Kidney epithelial cell (primary cell): ENCODE measurements at places on chromosomes 7 and 10. TPM values are rescaled to one million over a fixed set of nuclear protein-coding genes. Genes with fewer than 3 reads are reported as not detected.

CREM gene
- 39.4 and 46.3 TPM in 2 replicates for total RNA-seq

EDRF1 gene
- 11.8 and 15.2 TPM in 2 replicates for total RNA-seq

PTPRZ1 gene
- under 0.01 and 0.04 TPM in 2 replicates for total RNA-seq

GRID2IP gene
- 0.13 TPM in 1 of 2 replicates, not detected in the other for total RNA-seq

CCDC6 gene
- total RNA-seq, result 42.7 and 42.8 TPM in 2 replicates

HOGA1 gene
- total RNA-seq, result 3.4 and 5.1 TPM in 2 replicates

DNA sequence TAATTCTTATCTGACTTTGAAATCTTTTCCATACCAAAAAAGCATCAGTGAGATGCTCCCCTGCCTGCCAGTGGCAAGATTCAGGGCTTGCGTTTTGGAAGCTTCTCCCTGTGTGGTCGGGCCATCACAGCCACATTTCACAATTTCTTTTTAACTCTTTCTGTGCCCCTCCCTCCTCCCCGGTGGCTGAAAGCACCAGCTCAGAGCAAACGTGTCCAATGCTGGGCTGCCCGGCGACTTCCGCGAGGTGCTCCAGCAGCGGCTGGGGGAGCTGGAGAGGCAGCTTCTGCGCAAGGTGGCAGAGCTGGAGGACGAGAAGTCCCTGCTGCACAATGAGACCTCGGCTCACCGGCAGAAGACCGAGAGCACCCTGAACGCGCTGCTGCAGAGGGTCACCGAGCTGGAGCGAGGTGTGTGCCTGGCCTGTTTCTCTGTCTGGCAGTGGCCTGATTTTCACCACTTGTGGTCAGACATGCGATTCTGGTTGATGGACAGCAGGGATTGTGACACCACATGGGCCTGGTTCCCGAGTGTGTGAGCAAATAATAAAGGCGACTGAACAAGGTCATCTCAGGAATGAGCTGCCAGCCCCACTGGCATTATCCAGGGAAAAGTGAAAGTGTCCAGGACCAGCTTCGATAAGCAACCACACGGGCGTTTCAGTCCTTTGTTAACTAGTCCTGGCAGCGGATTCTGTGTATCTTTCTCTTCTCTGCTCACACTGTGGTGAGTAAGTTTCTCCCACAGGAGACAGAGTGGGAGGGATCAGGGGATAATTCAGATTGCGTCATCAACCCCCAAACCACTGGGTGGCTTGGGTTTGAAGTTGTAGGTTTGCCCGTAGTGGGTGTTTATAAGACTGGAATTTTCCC is 2.6 kb downstream of the NPTX2 start:
- DNase-seq, result no peak

GRCh38 chr10:126422567-126422966 is 34.3 kb upstream of the ADAM12 start:
- DNase-seq, result no peak

GRCh38 chr10:15658069-15658702 is 61.5 kb downstream of the ITGA8 start:
- DNase-seq, result no peak

DNA sequence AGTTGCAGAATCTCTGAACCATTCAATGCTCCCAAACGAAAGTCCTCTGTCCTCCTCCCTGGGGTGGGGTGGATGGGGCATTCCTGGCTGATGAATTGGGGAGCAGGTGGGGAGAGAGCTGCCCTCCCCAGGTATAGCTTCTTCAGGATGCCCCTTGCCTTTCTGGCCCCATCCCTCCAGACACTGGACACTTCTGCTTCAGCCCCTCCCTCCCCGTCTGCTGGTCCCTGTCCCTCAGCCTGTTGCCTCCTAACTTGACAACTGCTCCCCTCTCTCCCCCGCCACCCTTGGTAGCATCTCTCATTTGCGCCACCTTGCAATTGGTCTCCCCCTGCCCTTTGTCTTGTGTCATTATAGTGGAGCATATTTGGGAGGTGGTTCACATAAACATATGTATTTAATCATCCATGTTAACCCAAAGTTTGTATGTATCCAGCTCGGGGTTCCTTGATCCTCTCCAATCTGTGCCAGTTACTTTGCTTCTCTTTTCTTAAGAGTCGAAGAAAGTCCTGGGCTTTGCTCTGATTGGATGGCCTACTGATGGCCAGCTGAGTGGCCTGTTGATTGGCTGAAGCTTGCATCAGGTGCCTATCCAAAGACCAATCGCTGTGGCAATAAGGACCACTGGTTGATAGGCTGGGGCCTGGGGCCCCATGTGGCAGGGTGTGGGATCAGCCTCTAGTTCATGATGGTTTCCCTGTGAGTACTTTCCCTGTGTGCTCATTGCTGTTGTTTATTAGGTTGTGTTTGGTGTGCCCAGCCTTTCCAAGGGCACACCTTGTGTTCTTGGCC is 4.0 kb upstream of the GCK start:
- DNase-seq, result no peak

DNA sequence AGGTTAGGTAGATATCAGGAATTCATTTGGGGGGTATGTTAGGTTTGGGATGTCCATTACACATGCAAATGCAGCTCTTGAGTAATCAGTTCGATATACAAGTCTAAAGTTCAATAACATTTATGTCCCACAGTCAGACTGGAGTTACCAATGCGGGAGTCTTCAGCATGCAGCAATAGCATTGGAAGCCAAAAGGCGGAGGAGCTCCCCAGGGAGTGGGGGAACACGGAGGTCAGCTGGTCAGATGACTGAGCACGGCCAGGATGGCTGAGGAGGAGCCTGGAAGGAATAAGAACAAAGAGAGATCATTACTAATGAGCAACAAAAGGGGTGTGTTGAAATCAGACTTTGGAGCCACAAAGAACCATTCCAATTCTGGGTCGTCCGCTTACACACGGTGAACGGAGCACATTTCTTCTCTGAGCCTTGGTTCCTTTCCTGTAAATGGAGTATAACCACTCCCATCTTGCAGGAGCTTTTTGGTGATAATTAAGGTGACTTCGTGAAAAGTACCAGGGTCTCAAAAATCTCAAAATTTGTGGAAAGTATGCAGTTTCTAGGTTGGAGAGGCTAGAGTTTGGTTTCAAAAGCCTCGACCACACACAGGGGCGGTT is 478 bp upstream of the ZNF22 start:
- no peak for DNase-seq

GRCh38 chr10:16732376-16732775 is 84.8 kb downstream of the RSU1 start:
- DNase-seq, result no peak

DNA sequence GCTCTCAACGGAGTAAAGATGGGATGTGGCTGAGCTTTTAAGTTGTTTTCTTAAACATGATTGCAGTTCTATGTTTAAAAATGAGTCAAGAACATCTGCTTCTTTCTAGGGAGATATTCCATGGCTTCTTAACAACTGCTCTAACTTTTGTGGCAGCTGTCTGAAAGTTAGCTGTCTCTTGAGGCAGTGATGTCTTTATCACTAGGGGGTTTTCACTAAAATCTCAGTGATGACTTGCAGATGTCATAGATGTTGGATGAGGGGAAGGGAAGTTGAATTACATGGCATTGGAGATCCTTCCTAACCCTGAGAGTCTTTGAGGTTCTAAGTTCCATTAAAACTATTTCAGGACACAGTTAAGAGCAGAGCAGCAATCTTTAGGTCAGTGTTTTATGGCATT is 43.5 kb downstream of the PRKG1 start:
- no peak for DNase-seq

DNA sequence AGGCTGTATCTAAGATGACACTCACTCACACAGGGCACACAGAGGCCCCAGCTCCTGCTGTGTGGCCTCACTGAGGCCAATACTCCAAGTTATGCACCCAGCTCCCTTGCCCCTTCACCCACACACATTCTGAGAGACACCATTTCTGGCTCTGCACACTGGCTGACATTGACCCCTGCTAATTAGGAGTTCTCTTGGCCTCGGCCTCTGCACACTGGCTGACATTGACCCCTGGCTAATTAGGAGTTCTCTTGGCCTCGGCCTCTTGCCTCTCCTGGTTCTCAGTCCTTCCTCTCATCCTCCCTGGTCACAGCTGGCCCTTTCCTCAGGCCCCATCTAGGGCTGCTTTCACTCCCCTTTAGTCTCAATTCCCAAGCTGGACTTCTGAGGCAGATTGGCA is 97.3 kb downstream of the GRID1 start:
- no peak for DNase-seq

DNA sequence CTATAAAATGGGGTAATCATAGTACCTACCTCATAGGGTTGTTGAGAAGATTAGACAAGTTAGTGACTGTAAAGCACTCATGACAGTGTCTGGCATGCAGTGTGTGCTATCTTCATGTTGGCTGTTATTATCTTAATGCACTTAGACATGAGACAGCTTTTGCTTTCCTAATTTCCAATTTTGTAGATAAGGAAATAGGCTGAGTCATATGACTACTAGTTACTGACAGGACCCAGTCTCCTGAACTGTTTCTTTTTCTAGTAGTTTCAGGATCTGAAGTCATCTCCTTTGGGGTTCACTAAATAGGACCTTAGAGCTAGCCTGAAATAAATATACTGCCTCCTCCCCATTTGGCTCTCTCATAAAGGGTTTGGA is 74.2 kb downstream of the SNX10 start:
- DNase-seq, result no peak

DNA sequence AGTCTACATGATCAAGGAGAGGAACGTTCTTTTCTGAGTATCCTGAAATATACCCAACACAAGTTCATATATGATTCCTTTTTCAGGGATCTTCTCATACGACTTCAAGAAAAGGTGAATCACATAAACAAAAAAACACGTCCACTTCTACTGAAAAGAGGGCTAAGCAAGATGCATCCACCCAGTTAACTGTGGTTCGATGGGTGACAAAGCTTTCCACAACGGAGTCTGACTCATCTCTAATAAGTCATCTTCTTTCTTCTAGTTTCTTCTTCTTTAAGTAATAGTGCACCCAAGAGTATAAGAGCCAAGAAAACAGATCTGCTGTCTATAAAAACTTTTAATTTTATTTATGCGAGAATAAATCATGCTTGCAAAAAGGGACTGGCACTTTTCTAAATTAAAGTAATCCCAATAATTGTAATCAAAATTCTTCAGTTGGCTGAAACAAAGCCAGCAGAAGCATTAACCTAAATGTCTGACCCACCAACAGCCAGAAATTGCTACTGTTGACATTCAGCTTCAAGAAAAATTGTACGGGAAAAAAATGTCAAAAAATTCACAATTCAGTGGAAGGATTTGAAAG is 146.9 kb upstream of the ANK3 start:
- peak; percentile 70 for DNase-seq

- no peak for DNase-seq
Observed at GRCh38 chr7:15306296-15306695, 255.5 kb downstream of the AGMO start.

DNA sequence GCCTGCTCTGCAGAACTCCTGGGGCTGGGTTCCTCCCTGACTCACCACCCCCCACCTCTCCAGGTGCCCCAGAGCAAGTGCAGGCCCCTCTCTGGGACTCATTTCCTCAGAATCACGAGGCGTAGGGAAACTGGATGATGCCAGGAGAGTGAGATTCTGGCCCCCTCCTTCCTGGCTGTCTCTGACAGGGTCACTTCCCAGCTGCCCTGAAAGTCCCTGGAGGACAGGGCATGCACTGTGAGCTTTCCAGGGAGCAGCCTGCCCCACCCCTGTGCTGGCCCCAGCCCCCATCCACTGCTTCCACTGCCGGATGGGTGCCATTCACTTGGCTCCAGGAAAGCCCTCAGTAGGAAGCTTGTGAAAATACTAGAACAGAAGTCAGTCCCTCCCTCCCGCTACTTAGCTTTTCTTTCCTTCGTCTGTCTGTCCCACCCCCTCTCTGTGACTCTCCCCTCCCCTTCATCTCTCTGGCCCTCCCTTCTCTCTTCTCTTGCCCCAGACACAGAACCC is 10.4 kb downstream of the TACR2 start:
- no peak for DNase-seq

- no peak for DNase-seq
Observed at GRCh38 chr7:8058322-8058721, 89.7 kb downstream of the GLCCI1 start.

GRCh38 chr7:72406820-72407403 is 5.2 kb downstream of the CALN1 start:
- no peak for DNase-seq

GRCh38 chr10:121356183-121356582 is 242.1 kb downstream of the FGFR2 start:
- no peak for DNase-seq

GRCh38 chr10:35795131-35795824 is 153.2 kb upstream of the FZD8 start:
- DNase-seq, result no peak

DNA sequence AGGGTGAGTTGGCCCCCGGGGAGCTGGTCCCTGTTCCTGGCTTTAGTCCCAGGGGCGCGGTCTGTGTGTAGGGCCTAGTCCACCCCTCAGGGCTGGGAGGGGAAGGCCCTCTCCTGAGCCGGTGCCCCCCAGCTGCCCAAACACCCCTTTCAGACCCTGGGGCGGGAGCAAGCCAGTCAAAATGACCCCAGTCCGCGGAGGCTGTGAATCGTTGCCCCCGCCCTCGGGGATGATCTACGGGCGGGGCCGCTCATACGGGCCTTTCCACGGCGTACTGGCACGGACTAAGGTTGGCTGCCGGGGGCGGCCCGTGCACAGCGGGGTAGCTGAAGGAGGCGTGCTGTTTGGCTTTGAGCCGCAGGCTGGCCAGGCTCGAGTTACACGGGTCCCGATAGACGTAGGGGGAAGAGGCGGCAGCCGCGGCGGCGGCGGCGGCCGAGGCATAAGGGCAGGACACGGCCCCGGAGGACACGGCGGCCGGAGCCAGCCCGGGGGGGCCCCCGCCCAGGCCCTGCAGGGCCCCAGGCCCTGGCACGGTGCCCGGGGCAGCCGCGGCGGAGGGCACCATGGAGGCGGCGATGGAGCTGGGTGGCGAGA is 4.3 kb downstream of the ELOVL3 start:
- no peak for DNase-seq

- no peak for DNase-seq
Observed at GRCh38 chr7:10780400-10780747, 193.3 kb upstream of the PHF14 start.

DNA sequence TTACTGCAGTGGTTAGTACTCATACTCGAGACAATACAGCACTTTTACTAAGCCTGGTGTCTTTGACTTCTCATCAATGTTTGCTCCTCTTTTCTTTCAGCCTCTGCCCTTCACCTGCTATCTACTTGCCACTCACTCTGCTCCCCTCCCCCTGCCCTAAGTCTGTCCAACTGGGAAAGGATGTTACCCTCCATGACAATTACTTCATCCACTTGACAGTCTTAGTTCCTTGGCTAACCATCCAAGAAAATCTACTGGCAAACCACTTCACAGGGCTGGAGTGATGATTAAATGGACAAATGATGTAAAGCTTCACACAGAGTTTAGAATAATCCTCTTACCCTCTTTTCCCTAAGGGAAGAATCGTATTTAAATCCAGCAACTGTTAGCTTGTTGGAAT is 8.2 kb upstream of the DLD start:
- no peak for DNase-seq

- DNase-seq, result peak; percentile 94
Observed at GRCh38 chr10:93746844-93747284, 10.9 kb upstream of the LGI1 start.

GRCh38 chr7:83119494-83119893 is 43.2 kb downstream of the PCLO start:
- DNase-seq, result no peak

GRCh38 chr7:31910191-31910590 is 160.0 kb downstream of the PDE1C start:
- no peak for DNase-seq

- no peak for DNase-seq
Observed at GRCh38 chr10:48564466-48565160, 40.3 kb downstream of the ARHGAP22 start.
